ENCODE measurements at places on chromosomes 4 and X.
A peak's percentile ranks its signal among the peaks of the same experiment; 100 is the strongest.

DNA sequence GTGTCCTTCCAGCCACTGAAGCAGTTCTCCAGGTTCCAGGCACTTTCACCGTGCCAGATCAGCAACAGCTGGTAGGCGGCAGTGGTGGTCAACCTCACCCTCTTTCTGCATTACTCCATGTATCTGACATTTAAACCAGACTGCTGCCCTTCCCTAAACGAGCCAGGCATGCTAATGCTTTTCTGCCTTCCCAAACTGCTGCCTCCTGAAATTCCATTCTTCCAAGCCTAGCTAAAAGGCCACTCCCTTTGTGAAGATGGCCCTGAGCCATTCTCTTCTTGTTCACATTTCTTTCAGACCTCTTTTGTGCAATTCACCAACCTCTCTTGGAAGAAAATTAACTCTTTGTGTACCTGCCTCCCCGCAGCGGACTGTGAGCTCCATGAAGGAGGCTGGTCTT lies 73.7 kb downstream of the CHST7 start:
- DNase-seq: no peak

DNA sequence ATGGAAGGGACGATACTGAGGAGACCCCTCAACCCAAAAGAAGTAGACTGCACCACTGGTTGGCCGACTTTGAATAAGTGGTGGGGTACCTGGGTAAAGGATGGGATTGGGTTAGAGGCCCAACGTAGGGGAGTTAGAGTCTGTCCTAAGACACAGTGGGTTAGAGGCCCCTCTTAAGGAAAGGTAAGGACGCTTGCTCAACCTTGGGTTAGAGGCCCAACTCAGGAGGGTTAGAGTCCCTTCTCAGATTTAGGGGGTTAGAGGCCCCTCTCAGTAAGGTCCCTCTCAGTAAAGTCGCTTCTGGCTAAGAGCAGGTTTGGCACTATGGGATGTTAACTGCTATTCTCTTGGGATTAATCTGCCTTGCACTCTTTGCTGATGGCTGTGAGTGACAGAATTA lies 81.3 kb downstream of the ACOX3 start:
- no peak for DNase-seq

DNA sequence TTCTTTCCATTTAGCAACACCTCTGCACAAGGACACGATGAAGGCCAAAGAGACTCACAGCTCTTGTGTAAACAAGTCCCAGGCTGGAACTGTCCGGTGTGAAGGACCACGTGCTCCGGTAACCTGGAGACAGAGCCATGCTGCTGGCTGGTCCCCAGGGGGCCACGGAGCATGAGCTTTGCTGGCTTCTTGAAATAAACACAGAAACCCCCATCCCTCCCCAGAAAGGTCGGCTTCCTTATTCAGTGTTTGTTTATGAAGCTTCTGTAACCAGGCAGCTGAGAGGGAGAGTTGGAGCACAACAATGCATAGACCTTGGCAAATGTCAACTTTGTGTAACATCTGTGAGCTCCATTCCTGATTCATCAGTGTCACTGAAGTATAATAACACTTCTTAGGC lies 109.4 kb downstream of the GPR143 start:
- no peak for DNase-seq

DNA sequence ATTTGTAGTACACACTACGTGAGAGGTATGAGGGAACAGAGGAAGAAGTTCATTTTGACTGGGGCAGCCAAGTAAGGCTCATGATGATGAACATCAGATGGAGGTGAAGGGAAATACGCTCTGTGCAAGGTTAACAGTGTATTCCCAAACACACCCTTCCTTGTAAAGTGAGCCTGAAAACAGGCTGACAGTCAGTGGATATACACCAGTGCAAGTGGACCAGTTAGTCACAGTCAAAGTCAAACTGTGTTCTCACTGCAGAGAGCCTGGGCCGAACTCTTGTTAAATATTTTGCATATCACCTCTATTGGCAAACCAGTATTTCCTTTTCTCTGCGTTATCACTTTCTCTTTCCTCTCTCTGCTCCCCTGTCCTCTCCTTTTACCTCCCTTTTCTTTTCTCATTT lies 23.4 kb upstream of the RHOH start:
- no peak for DNase-seq

DNA sequence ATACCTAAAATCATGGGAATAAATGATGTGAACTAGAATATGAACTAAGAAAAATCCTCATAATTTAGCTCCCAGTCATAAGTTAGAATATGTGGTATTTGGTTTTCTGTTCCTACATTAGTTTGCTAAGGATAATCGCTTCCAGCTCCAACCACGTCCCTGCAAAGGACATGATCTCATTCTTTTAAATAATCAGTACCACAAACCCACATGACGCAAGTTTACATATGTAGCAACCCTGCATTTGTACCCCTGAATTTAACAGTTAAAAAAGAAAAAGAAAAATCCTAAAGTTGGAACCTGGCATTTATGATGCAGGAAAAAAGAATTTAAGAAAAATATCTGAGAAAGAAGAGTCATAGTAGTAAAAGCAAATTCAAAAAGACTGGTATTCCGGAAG lies 13.3 kb downstream of the UBA6 start:
- DNase-seq: no peak

DNA sequence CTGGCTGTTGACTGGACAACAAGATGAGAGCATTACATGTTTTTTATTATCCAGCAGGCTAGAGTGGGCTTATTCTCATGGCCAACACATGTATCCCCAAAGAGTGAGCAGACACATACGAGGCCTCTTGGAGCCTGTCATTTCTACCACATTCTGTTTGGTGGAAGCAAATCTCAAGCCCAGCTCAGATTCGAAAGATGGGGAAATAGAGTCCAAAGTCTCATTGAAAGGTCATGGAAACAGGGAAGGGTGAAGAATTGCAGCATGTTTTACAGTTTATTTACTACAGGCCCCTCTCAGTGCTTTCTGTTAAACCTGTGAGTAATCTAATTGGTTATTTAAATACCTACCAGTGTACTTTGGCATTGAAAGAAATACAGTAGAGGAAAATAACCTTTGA lies 108.6 kb downstream of the FRAS1 start:
- DNase-seq: no peak

DNA sequence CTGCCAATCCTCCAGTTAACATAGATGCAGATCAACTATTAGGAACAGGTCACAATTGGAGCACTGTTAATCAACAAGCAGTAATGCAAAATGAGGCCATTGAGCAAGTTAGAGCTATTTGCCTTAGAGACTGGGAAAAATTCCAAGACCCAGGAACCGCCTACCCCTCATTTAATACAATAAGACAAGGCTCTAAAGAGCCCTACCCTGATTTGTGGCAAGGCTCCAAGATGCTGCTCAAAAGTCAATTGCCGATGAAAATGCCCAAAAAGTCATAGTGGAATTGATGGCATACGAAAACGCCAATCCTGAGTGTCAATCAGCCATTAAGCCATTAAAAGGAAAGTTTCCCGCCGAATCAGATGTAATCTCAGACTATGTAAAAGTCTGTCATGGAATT lies 20.5 kb upstream of the TRIM61 start:
- no peak for DNase-seq

GRCh38 chr4:87038837-87039615 lies 104.2 kb downstream of the AFF1 start:
- DNase-seq: peak; percentile 86

GRCh38 chr4:80732010-80732409 lies 298.5 kb upstream of the BMP3 start:
- no peak for DNase-seq

DNA sequence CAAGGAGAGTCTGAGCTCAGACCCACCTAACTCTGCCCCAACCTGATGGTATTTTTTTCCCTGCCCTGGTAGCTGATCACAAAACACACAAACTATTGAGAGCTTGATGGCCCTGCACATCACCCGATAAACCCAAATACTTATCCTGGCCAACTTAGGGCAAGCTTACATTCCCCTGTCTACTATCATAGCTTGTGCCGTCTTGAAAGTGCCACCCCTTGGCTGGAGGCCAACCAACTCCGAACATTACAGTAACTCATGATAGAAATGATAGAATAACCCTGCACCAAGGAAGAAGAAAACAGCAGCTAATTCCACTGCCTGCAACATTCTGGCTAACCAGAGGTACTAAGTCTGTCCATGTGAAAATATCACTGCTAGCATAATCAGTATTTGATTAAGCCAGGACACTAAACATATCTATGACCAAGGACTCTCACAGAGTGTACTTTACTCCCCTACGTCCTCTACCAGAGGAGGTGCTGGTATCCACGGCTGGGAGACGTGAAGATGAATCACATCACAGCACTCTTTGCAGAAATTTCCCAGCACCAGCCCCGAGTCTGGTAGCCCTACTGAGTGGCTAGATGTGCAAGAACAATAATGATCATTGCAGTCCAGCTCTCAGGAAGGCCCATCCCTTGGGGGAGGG lies 8.9 kb downstream of the STBD1 start:
- DNase-seq: no peak

GRCh38 chr4:113962016-113962347 lies 17.5 kb downstream of the ARSJ start:
- no peak for DNase-seq

- DNase-seq: no peak
Observed at GRCh38 chr4:57318703-57319102, 208.5 kb upstream of the IGFBP7 start.

GRCh38 chr4:37978248-37978924 lies 18.2 kb downstream of the PTTG2 start:
- DNase-seq: peak; percentile 4

DNA sequence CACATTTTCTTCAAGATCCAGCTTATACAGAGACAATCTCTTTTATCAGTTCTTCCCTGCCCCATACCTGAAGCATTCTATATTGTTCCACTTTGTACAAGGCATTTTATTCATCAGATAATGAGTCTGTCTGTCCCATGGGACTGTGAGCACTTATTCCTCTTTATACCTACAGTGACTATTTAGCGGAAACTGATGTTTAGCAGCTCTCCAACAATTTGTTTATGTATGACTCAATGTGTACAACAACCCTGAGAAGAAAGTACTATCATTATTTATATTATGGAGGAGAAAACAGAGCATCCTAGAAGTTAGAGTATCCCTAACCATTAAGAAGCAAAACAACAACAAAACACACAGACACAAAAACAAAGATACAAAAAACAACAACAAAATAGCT lies 306.5 kb downstream of the PRDM5 start:
- no peak for DNase-seq

GRCh38 chr4:44448521-44449461 lies at the start of gene KCTD8:
TSS of gene KCTD8 (minus strand) at chr4:44448809.
- peak; percentile 77 for DNase-seq

DNA sequence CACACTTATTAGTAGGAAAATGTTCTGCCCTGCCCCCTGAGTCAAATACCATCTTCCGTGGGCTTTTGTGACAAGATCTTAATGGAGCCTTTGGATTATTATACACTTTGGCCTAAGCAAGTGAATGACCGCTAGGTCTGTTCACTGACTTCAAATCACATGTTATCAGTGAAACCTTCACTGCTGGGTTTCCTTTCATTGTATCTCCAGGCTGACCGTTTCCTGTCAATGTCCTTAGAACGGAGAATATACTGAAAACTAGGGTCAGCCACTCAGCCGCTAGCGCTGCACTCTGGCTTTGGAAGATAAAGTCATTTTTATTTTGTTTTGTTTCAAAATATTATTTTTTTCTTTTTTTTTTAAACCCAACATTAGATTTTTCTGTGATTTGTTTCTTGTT lies 107.0 kb upstream of the TLL1 start:
- no peak for DNase-seq

DNA sequence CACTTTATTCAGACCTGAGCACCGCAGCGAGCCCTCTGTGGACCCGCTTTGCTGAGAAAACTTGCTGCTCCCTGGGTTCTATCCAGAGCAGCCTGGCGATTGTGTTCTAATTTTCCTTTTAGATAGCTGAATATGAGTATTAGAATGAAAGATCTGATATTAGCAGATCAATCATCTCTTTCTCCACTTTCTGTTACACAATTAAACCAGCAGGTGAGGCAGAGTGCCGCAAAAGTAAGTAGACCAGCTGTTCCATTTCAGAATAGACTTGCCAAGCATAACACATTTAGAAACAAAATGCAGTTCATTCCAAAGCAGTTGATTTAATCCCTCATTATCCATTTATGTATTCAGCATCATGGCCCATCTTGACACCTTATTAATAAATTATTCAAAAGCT lies 58.6 kb downstream of the PALLD start:
- no peak for DNase-seq

DNA sequence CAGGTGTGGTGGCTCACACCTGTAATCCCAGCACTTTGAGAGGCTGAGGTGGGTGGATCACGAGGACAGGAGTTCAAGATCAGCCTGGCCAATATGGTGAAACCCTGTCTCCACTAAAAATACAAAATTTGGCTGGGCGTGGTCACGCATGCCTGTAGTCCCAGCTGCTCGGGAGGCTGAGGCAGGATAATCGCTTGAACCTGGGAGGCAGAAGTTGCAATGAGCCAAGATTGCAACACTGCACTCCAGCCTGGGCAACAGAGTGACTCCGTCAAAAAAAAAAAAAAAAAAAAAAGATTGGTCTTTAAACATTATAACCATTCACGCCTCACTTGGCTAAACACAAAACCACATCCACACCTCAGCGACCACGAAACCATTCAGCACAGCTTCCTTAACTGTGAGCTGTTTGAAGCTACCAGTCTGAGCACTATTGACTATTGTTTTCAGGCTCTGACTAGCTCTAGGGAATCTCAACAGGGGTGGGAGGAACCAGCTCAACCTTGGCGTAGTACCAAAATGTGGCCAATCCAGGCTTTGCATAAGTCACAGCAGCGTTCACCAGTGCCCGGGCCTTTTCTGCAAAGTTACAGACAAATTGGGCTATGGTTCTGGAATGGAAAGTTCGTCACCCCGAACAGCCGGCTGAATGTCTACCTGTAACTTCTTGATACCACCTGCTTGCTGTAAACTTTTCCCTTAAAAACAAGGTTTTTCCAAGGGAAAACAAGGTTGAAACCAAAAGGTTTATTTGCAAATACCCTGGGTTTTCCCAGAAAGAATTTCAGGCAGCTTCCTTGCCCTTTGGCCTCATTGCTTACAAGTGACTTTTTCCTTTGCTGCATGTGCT lies 73.6 kb upstream of the DHX15 start:
- DNase-seq: peak; percentile 72

GRCh38 chrX:75278991-75279390 lies 5.1 kb downstream of the UPRT start:
- DNase-seq: no peak

GRCh38 chr4:53614591-53614990 lies 23.3 kb upstream of the LNX1 start:
- DNase-seq: no peak

DNA sequence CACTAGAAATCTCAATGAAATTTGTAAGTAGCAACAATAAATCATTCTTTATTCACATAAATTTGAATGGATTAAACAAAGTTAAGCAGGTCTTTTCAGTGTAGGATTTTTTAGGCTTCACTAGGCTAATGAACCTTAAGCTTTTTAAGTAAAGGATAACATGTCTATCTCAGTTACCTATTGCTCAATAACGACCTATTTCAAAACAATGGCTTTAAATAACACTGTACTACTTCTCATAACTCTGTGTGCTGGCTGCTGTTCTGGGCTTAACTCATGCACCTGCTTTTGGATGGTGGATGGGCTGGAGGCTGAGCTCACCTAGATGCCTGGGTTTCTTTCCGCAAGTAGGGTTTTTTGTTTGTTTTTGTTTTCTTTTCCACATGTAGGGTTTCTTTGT lies 495.0 kb upstream of the SLIT2 start:
- no peak for DNase-seq

Data from MG63 (cell line).